Osteoblast (primary cell): ENCODE measurements at places on chromosomes 1 and 21. TPM values are rescaled to one million over a fixed set of nuclear protein-coding genes. Genes with fewer than 3 reads are reported as not detected.

- DNase-seq: peak; percentile 98
Measured at GRCh38 chr1:11654137-11654938, at the start of the genes FBXO2 and FBXO44. Gene FBXO2, minus strand, starts transcription at chr1:11654429. Its CDS starts 89 bp downstream, at chr1:11654340. Gene FBXO44, plus strand, starts transcription at chr1:11654877. Its CDS starts 959 bp downstream, at chr1:11655836.

CD244 gene
- not detected in 2 replicates for total RNA-seq

DNA sequence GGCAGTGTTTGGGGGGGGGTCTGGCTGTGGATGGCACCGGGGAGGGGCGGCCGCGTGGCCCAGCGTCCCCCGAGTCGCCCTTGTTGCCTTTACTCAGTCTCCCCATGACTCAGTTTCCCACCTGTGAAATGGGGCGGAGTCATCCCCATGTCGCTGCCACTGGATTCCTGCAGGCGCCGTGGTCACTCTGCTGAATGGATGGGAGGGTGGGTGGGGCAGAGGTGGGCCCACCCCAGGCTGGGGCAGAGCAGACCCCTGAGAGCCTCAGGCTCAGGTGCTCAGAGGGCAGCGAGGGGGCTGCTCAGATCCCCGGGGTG is 2.0 kb downstream of the COL6A1 start:
- no peak for DNase-seq

GCSAML gene
- total RNA-seq: not detected in 2 replicates

GRCh38 chr1:198726455-198726854 is 87.6 kb downstream of the PTPRC start:
- DNase-seq: peak; percentile 85

- no peak for DNase-seq
Measured at GRCh38 chr1:173590557-173590956, 12.3 kb downstream of the SLC9C2 start.

CBR1 gene
- total RNA-seq: 69.0 and 73.5 TPM in 2 replicates

- no peak for DNase-seq
Measured at GRCh38 chr1:119884711-119885110, 11.6 kb downstream of the ADAM30 start.

TTC34 gene
- total RNA-seq: 0.29 and 0.36 TPM in 2 replicates

DNA sequence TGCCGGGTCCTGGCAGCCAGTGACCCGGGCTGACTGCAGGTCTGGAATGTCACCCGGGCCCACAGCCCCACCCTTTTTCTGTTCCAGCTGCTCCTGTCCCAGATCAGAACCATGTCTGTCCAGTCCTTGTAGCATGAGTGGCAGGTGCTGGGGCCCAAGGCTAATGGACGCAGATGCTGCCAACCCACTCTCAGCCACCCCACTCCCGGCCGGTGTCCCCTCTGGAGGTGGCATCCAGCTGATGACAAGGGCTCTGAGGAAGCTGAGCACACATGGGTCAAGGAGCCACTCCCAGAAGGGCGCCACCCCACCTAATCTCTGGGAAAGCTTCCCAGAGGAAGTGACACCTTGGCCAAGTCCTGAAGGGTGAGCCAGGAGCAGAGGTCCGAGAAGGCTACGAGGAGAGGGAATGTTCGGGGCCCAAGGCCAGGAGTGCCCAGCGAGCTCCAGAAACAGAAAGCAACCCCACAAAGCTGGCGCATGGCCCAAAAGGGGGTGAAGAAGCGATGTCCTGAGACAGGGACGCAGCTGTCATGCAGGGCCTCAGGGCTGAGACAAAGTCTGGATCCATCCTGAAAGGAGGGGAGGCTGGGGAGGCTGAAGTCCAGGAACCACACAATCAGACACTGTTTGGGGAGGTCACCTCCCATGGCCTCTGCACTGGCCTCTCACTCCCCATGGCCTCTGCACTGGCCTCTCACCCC is 39.5 kb downstream of the ACOT7 start:
- DNase-seq: peak; percentile 58

GRCh38 chr1:13751985-13752384 is 52.0 kb downstream of the PRDM2 start:
- DNase-seq: no peak

FCGR2B gene
- 0.36 TPM in 1 of 2 replicates, not detected in the other for total RNA-seq

INSRR gene
- 0.29 and 0.36 TPM in 2 replicates for total RNA-seq

C1QB gene
- total RNA-seq: 0.72 TPM in 1 of 2 replicates, not detected in the other

DNA sequence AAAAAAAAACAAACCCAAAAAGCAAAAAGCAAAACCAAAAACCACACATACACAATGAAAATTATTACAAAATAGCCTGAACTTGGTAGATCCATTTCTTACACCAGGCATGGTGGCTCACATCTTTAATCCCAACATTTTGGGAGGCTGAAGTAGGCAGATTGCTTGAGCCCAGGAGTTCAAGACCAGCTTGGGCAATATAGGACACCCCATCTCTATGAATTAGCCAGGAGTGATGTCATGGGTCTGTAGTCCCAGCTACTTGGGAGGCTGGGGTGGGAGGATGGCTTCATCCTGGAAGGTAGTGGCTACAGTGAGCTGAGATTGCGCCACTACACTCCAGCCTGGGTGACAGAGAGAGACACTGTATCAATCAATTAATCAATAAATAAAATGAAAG is 42.1 kb upstream of the SCAF4 start:
- no peak for DNase-seq

DNA sequence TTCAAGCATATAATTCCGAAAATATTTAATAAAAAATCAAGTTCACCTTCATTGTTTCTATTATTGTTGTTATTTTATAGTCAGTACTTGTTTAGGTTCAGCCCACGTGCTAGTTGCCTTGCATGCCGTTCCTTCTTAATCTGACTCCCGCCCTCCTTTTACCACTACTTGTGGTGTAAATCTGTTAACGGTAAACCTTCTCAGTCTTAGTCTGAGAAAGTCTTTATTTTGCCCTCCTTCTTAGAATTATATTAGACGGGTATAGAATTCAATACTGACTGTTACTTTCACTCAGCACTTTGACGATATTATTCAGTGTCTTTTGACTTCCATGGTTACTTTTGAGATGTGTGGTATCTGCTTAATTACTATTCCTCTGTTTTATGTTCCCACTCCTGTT is 104.8 kb downstream of the RGL1 start:
- no peak for DNase-seq

DNA sequence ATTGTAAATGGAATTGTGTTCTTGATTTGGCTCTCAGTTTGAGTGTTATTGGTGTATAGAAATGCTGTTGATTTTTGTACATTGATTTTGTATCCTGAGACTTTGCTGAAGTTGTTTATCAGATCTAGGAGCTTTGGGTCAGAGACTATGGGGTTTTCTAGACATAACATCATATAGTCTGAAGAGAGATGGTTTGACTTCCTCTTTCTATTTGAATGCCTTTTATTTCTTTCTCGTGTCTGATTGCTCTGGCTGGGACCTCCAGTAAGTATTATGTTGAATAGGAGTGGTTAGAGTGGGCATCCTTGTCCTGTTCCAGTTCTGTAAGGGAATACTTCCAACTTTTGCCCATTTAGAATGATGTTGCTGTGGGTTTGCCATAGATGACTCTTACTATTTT is 39.1 kb upstream of the ANGPTL1 start:
- DNase-seq: no peak

SPRR2B gene
- total RNA-seq: not detected in 2 replicates

GRCh38 chr1:24415910-24416665 is 486 bp downstream of the NIPAL3 start:
- DNase-seq: no peak

RIMS3 gene
- total RNA-seq: 3.5 and 6.2 TPM in 2 replicates

DNA sequence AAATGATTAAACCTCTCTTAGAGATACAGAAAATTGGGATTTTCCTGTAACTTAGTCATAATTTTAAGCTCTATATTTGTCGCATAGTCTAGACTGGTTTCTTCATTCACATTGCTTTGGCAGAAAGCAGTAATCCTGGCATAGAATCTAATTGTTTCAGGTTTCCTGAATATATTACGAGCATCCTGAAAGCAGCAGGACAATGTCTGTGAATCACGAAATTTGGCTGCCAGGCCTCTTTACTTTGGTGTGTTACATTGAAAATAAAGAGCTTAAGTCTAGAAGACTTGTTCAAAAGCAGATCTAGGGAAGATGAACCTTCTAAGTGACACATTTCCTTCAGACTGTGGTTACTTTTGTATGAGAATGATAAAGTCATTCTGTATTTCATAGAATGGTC is 72.2 kb downstream of the TDRD5 start:
- DNase-seq: no peak

- no peak for DNase-seq
Measured at GRCh38 chr1:150321826-150322166, 463 bp downstream of the PRPF3 start.

GRCh38 chr1:14404862-14405301 is 193.6 kb upstream of the KAZN start:
- no peak for DNase-seq

DNA sequence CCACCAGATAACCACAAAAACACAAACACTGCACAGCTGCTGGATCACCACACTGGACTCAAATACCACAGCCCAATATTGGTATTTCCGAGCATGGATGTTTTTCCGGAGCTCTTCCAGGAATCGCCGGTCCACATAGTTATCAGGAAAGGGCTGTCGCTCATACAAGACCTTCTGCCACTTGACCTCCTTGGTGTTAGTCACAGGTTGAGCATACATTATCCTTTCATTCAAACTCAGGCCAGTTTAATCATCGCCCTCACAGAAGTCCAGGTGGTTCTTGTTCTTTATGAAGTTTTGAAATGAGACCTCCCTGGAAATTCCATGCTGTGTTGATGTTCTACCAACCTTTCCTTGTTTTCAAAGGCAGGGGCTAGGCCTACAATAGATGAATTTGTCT is 1.5 kb downstream of the PIGC start:
- no peak for DNase-seq

C1orf167 gene
- total RNA-seq: under 0.01 TPM in 1 of 2 replicates, not detected in the other

KIF2C gene
- total RNA-seq: 3.3 and 3.8 TPM in 2 replicates

HPCAL4 gene
- total RNA-seq: not detected in 2 replicates

CDKN2C gene
- 18.9 and 34.4 TPM in 2 replicates for total RNA-seq

DNA sequence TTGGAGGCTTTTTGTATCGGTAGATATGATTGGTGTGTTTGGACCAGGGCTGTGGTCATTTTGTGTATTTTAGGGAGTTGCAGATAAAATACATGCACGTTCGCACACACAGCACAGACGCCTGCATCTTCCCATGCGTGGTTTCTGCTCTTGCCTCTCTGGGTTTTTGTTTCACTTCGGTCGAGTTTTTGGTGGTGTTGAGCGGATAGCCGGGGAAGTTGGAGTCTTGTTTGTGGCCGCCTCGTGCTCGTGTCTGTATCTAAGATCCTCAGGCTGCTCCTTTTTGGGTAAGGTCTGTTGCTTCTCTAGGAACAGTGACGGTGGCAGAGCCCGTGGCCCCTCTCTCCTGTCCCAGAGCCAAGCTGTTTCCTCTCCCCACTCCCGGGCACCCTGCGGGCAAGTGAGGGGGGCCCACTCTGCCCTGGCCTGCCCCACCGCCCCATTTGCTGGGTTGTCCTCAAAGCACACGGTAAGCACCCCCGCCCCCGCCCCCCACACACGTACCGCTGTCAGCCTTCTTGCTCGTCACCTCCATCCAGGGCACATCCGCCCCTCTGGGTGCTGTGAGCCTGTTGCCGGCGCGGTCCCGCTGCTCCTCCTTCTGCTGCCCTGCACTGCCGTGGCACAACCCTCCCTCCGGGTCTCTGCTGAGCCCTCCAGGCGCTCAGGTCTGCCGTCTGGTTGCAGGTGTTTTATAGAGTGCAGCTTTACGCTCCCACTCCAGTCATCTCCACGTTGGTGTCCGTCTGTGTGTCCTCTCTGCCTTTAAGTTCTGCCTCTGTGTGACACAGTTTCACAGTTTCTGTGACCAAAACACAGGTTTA is 51.9 kb downstream of the AGPAT3 start:
- DNase-seq: peak; percentile 90

- DNase-seq: peak; percentile 83
Measured at GRCh38 chr1:8412183-8412831, 94.4 kb downstream of the SLC45A1 start.

HTR6 gene
- total RNA-seq: under 0.01 TPM in 1 of 2 replicates, not detected in the other

F13B gene
- under 0.01 TPM in 1 of 2 replicates, not detected in the other for total RNA-seq

BTG2 gene
- total RNA-seq: 14.5 and 14.7 TPM in 2 replicates

- no peak for DNase-seq
Measured at GRCh38 chr1:104082221-104082620, 332.5 kb downstream of the AMY1C start.

- DNase-seq: no peak
Measured at GRCh38 chr1:94068999-94069918, 51.7 kb downstream of the ABCA4 start.

DNA sequence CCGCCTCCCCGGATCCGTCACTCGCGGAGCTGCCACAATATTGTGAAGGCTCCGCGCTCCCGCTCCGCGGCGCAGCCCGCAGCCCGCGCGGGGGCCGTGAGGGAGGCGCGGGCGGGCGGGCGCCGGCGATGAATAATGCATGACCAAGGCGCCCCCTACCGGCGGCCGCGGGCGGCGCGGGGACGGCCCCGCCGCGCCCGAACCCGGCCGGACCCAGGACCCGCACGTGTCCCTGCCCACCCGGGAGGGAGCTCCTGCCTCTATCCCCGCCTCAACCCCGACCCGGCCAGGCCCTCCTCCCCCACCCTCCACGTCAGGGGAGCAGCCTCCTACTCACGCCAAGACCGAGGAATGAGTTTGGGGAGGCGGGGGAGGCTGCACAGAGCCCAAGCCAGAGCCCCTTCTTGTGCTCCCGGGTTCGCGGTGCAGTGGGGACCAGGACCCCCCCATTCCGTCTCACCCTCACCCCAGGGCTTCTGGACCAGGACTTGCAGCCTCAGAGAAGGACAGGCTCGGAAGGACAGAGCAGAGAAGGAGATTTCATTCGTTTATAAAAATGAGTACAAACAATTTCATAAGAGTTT is 70.8 kb upstream of the CASZ1 start:
- peak; percentile 96 for DNase-seq

DNA sequence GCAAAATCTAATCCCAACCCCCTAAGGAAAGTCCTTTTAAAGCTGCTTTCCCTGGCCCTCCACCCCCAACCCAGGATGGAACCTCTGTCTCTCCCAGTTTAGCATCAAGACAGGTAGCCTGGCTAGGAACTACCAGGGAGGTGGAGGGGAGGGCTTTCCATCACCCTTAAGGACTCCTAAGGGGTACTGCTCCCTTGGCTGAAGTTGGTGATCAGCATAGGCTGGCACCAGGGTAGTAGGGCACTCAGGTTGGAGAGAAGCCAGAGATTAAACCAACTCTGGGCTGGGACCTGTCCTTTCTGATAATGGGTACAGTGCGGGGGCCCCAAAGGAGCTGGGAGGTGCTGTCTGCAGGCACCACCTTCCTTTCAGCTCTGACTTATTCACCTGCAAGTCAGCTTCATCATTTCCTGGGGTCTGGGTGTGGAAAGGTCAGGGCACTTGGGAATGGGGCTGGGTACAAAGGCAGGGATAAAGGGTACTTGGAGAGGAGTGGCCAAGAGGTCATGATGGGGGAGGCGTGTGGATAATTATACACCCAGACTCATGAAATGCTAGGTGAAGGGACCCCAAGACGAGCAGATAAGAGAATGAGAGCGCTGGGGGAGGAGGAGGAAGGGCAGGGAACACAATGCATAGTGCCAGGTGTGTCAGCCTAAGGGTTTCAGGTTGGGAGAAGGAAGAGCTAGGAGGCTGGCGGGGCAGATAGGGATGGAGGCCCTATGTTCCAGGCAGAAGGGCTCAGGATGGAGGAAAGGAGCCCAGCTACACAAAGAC is 1.2 kb downstream of the ARHGEF2 start:
- no peak for DNase-seq

GRCh38 chr1:108556499-108556898 is 3.4 kb upstream of the EEIG2 start:
- DNase-seq: no peak

GRCh38 chr1:50981741-50982140 is 11.7 kb downstream of the CDKN2C start:
- no peak for DNase-seq

SGIP1 gene
- 17.4 and 31.5 TPM in 2 replicates for total RNA-seq
